ENCODE measurements at places on chromosomes 6 and 20.

- no peak for DNase-seq
These were observed 34.8 kb upstream of the PLCB1 start for GRCh38 chr20:8097307-8097706.

GRCh38 chr6:137291441-137291840 lies 72.3 kb upstream of the IFNGR1 start:
- DNase-seq, result no peak

- no peak for DNase-seq
These were observed 36.9 kb downstream of the RIN2 start for GRCh38 chr20:19794941-19795340.

DNA sequence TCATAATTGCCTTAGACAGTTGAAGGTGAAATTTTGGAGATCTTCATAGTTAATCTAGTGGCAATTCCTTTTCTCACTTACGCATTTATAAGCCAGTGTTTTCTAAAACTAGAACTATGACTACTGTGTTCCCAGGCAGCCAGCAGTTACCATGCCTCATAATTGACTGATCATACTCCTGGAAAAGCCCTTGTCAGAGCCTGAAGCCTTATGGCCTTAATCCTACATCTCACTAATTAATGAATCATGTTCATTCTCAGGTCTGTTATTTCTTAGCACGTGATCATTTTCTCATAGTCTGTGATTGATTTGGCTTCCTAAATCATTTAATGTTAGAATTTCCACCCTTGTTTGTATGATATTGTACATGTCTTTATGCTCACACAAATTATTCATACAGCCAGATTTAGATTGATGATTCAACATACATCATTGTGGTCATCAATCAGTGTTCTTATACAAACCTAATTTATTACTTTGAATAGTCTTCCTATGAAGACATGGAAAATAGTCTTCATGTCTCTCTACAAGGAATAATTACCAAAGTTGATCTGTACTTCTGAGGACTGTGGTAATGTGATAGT lies 132.6 kb upstream of the ASCC3 start:
- DNase-seq, result no peak
